RWPE1 (cell line): ENCODE measurements at places on chromosomes 1 and 21.

GRCh38 chr1:36881541-36881940, 152.8 kb downstream of the GRIK3 start:
- no peak for DNase-seq

DNA sequence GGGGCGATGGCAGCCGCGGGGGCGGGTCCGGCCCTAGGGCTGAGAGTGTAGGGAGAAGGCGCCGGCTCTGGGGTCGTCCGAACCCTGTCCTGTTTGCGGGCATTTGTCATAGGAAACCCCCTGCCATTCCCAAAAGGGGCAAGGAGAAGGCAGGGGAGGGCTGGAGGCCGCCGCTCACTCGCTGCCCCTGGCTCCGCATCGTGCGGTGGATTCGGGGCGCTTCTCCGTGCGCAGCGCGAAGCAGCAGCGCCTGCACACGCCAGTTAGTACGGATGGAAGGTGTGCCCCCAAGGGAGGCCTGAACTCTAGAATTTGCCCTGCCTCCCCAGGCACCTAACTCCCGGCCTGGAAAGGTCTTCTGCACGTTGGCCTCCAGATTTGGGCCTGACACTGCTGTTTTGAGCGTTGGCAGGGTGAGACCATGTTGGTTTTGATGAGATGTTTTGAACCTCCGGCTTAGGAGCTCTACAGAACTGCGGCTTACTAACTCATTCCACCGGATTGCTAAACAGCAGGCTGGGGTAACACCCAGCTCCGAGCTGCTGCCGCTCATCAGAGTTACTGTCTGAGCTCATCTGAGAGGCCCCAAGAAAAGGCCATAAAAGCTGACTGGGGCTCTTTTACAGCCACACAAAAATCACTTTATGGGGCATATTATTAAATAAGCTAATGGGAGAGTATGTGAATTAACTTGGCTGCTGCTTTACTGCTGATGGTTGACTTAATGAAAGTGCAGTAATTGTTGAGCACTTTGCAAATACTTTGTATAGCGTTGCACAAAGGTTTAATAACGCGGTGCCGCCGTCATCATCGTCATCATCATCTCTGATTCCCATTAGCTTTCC, 987 bp downstream of the GPR137B start:
- DNase-seq = peak; percentile 46

GRCh38 chr21:46636550-46637285, 1.2 kb downstream of the PRMT2 start:
- DNase-seq = no peak

DNA sequence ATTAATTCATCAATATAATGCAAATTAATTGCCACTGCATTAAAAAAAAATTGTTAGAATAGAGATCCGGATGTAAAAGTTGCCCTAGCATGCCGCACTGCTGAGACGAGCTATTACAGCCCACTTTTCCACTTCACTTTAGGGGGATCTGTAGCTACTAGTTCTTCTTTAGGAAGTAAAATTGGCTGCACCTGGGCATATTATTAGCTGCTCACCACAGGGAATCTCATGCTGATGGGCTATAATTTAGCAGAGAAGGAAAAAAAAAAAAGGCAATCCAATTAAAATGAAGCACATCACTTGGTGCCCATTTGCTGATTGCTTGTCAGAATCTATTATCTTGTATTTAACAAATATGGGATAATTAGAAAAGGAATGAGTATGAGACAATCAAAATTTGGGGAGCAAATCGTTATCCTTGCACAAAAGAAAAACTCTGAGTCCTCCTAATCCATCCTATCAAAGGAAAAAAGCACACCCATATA, 233.4 kb downstream of the DSCAM start:
- no peak for DNase-seq

GRCh38 chr1:1307261-1307922, 338 bp downstream of the ACAP3 start:
- DNase-seq = no peak

- DNase-seq = no peak
Observed at GRCh38 chr1:56570924-56571372, 8.4 kb downstream of the PLPP3 start.

DNA sequence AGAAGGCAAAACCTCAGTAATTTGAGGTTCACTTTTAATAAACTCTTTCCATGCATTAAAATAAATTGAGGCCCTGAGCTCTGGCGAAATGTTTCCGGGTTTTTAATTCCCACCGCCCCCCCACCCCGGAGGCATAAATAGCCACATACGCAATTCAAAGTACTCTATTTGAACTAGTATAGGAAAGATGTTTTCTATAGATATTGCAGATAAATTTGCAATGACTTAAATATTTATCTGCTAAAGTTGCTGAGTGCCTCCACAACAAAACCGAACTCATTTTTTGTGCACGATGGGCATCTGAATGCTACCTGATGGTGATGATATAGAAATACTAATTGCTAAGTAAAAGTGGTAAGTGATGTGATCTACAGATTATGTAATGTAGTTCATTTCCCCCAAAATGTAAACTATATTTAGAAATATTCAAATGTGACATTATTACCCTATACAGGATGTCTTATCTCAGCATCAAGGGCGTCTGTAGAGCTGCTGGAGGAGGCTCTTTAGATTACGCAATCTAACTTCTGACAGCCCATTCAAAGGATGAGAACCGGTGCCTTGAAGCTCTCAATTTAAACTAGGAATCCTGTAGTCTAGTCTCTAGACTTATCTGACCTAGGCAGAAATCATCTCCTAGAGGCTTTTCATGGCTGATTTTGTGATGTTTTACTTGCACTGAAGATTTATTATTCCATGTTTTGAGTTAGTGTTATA, 8.5 kb downstream of the IRF2BP2 start:
- DNase-seq = no peak

DNA sequence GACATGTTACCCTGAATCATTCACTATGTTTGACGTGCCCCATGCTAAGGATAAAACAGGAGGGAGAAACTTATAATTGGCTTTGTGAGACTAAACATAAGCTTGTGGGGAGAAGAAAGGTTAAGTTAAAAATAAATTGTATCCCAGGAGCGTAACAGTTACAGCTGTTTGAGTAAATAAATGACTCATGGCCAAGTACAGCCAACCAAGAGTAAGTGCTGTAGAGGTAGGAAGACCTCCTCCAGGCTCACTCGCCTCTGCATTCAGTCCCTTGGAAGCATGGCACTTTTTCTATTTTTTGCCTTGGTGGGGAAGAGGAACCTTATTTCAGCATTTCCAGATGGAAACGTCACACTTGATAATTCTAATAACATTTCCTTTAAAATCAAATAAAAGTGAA, 116.5 kb downstream of the ZP4 start:
- DNase-seq = no peak

DNA sequence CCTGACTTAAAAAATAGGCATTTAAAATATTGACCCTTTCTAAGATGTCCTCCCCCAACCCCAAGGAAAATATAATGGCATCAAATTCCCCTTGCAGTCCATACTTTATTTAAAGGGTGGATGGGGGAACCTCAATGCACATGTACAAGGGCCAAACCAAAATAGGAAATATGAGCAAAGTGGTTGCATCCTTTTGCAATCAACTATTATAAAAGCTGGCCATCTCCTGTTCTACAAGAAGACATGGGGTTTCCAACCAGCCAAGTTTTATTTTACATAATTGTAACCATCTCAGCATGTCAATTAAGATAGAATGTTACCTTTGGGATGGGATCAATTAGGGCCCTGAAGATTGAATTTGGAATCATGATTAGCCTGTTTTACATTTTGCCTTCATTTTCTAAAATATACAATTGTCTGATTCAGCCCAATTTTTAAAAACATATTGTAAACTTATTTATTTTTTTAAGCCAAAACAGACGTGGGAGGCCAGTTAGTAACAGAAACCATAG, 146.7 kb upstream of the NFIA start:
- DNase-seq = no peak

DNA sequence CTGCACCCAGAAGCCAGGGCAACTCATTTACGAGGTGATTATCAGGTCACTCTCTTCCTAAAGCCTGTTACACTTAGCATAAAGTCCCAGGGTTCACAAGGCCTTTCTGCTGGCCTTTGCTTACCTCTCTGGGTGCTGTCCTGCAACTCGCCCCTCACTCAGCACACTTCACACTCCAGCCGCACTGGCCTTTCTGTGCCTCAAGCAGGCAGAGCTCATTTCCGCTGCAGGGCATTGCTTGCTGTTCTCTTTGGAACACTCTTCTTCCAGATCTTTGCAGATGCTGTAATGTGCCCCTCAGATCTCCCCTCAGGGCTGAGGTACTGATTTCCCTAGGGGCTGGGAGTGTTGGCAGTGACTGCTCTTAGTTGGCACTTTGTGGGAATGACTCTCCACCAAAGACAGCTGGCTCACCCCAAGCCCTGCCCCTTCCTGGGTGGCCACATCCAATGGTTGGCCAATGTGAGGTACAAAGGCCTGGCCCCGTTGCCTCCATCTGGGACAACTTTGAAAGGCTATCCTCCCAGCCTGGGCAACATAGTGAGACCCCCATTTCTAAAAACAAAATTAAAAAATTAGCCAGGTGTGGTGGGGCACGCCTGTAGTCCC, 50.8 kb upstream of the SSBP3 start:
- DNase-seq = no peak

GRCh38 chr1:19424651-19425570, 60.4 kb downstream of the CAPZB start:
- DNase-seq = no peak

- peak; percentile 29 for DNase-seq
Observed at GRCh38 chr1:203915811-203916210, 54.4 kb downstream of the SNRPE start.

DNA sequence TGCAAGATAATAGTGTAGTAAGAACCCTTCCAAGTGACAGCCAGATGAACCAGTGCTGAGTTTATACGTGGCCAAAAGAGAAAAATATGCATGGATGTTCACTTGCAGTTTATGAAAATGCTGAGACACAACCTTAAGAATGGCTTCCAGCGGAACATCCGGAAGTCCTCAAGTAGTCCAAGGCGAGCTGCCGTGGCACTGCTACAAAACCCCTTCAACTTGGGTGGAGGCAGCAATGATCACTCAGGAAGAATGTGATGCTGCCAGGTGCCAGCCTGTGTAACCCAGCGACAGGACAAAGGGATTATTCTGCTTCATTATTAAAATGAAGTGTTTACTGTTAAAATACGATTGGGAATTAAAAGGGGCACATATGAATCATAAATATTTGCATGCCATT, 179.6 kb downstream of the RUNX1 start:
- no peak for DNase-seq

DNA sequence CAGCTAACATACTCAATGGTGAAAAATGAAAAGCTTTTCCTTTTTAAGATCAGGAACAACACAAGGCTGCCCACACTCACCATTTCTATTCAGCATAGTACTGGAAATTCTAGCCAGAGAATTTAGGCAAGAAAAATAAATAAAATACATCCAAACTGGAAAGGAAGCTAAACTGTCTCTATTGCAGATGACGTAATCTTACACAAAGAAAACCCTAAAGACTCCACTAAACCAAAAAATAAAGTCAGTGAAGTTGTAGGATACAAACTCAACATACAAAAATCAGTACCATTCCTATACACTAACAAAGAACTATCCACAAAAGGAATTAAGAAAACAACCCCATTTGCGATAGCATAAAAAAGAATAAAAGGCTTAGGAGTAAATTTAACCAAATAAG, 181.2 kb downstream of the BRINP3 start:
- DNase-seq = no peak

DNA sequence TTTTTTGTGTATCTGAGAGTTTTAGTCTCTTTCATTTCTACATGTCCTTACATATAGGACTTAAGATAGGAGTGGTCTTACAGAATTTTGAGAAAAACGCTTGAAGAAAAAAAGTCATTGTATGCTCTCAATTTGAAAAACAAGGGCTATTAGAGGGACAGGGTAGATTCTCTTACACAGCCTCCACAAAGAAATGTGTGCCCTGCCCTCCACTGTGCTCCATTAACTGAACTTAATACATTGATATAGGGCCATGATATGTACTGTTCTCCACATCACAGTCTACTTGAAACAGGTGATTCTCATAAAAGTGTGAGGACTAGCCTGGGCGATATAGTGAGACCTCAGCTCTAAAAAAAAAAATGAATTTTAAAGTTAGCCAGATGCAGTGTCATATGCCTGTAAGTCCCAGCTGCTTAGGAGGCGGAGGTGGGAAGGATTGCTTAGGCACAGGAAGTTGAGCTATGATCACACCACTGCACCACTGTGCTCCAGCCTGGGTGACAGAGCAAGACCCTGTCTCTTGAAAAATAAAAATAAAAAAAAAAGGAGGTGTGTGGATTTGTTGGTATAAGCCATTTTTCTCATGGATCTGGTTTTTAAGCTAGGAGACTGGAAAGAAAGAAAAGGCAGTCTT, 77.0 kb downstream of the HMCN1 start:
- DNase-seq = no peak

DNA sequence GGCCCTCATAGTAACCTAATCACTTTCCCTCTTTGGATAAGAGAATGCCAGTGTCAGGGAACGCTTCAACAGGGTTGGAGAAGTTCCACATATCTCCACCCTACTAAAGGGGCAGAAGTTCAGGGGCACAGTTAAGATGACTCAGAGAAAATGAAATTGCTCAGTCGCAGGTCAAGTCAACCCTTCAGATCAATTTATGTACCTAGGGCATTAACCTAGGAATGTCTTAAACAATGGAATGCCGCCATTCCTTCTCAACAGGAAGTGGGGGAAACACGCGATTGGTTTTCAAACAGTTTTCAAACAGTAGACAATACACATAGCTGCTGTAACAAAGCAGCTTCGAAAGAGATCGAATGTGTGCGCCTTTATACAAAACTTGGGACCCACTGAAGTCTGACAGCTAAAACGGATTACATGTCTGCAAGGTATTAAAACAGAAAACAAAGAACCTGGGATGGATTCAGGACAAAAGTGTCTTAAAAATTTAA, 897 bp downstream of the SLC25A24 start:
- DNase-seq = peak; percentile 59

- DNase-seq = no peak
Observed at GRCh38 chr1:10625076-10625475, 150.3 kb downstream of the PEX14 start.

DNA sequence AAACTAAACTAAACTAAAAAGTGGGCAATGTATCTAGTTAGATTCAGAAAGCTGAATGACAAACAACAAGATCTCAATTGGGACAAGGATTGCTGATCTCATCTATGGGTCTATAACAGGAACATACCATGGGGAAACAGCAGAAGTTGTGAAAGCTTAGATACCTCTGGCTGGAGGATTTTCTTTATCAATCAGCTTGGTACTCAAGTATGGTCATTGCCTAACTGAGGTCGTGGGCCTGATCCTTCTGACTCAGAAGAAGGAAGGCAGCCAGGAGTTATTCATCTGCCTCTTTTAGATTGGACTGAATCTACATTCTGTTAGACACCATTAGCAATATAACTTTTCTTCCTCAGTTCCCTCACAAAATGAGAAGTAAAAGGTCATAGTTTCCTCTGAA, 39.7 kb downstream of the DNTTIP2 start:
- DNase-seq = peak; percentile 64

DNA sequence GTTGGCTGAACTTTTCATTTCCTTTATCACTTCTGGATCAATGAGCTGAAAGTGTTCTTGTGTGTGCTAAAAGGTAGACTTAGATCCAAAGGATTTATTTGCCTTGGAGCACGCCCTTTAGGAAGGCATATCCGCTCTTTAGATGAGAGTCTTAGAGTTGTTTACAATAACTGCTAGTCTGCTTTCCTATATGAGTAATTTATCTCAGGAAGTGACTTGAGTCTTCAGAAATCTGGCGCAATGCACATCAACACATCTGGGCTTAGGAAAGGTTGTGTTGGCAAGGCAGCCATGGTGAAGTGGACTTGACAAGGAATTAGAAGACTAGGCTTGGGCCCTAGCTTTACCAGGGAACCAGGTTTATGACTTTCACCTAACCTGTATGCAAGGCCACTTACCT, 204.1 kb upstream of the PTGFR start:
- DNase-seq = no peak

GRCh38 chr1:75916834-75917233, 15.4 kb downstream of the ASB17 start:
- DNase-seq = no peak

- no peak for DNase-seq
Observed at GRCh38 chr1:82944822-82945221, 1054.1 kb downstream of the TTLL7 start.
